ENCODE measurements at places on chromosomes 7 and 10.

DNA sequence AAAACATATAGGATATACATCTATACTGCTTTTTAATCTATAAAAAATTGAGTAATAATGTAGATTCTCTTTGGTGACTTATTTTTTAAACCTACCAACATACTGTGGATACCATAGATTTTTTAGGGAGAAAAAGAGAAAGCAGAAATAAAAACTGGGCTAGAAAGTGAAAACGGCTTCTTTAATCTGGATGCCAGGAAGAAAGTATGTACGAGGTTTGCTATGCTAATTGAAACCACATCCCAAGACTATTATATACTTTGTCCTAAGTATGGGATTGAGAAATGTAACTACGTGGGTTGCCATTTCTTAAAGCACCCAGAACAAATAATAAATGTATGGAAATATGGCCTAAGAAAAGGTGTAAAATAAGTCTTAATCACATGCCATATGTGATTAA is 129.0 kb upstream of the NFE2L3 start:
- no peak for DNase-seq

- DNase-seq = no peak
Measured at GRCh38 chr10:55630491-55631056, 730.5 kb downstream of the ZWINT start.

DNA sequence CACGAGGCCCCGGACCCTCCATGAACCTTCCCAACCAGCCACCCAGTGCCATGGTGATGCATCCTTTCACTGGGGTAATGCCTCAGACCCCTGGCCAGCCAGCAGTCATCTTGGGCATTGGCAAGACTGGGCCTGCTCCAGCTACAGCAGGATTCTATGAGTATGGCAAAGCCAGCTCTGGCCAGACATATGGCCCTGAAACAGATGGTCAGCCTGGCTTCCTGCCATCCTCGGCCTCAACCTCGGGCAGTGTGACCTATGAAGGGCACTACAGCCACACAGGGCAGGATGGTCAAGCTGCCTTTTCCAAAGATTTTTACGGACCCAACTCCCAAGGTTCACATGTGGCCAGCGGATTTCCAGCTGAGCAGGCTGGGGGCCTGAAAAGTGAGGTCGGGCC is 90.6 kb upstream of the PDCD4 start:
- DNase-seq = no peak

DNA sequence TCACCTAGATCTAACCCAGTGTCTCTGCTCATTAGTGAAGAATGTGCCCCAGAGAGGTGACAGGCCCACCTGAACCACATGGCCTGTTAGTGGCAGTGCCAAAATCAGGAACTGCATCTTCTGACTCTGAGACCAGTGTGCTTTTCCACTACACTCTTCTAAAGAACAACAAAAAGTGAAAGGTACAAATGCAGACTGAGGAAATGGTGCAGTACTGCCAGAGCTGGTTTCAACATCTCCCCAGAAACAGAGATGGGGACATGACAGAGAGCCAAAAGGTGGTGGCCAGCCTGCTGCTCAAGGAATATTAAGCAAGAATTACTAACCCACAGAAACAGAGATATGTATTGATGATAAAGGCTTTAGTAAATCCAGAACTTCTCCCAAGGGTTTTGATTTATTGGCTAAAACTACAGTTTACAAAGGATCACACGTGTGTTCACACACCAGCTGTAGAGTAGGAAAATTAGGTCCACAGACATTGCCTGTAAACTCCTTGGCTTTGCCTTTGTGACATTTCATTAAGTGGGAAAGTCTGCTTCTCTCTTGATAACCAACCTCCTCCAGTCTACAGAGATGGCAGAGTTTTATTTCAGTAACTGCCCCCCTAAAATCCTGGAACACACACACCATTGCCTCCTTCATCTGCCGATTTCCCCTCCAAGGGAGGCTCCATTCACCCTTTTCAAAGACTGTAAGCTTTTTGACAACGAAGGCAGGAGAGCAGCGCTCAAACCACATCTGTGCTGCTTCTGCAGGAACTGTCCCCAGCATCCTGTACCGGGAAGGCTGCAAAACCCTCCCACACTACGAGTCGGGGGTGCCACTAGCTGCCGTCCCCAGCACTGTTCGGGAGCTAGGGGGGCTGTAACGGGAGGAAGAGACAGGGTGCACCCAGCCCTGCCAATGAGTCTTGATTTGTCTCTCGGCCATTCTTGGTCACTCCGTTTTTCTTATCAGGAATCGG is 29.8 kb downstream of the GSDME start:
- DNase-seq = no peak

GRCh38 chr7:23336799-23337283 is 37.7 kb downstream of the MALSU1 start:
- no peak for DNase-seq

DNA sequence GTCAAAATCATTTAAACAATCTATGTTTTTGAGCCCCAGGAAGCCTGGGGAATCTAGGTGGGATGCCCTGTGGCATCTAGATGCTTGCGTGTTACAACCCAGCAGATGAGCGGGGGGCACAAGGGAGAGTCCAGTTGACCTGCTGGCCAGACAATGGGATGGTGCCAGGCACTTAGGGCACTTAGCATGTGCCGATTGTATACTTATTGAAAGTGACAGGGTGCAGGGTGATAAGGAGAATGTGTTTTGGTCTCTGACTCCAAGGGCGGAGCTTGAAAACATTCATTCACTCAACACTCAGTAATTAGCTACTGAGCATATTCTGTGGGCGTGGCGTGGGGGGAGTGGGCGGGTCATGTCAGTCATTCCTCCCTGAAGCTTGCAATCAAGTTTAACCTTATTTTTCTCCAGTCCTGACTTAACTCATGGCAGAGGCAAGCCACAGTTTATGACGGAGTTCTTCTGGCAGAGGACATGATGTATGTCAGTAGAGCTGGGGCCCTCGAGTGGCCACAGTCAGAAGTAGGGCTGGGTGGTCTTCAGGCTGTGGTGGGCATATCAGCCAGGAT is 115.1 kb downstream of the PRKCQ start:
- DNase-seq = no peak

All from HS-5 (cell line).